ENCODE measurements at places on chromosomes 2 and 18. TPM values are rescaled to one million over a fixed set of nuclear protein-coding genes. Genes with fewer than 3 reads are reported as not detected.

GRCh38 chr2:162265666-162266459, 22.6 kb upstream of the FAP start:
- DNase-seq: no peak

GRCh38 chr2:219073413-219074129, 12.8 kb upstream of the IHH start:
- DNase-seq: no peak

EN1 gene
- not detected for total RNA-seq

IL36B gene
- not detected for total RNA-seq

NEU4 gene
- 1.6 TPM for total RNA-seq

- DNase-seq: no peak
These were observed 118.7 kb upstream of the CNTNAP5 start for GRCh38 chr2:123906361-123906760.

ERMN gene
- total RNA-seq: under 0.01 TPM

DNA sequence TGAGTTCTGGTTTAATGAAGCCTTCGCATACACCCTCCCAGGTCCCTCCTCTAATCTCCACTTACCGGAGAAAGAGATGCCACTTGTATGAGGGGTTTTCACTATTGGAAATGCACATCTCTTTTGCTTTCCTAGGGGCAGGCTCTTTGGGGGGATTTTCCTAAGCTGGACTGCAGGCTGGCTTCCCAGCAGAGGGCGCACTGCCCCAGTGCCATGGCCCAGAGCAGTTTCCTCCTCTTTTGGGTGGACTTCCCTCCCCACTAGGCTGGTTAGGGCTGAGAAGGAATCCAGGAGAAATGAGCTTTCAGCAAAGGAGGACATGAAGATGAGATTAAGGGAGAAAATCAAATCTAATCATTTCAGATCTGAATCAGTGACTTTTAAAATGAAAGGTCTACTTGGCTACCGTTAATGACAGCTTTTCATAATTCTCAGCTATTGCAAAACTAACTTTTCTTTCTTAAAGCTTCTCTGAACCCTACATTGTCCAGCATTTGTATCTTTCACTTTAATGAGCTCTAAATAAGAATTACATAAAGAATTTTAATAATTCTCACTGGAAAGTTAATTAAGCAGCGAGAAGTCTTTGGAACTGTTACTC, 784.1 kb upstream of the FANCL start:
- no peak for DNase-seq

ELOA2 gene
- total RNA-seq: not detected

RAMP1 gene
- total RNA-seq: 6.9 TPM

DNA sequence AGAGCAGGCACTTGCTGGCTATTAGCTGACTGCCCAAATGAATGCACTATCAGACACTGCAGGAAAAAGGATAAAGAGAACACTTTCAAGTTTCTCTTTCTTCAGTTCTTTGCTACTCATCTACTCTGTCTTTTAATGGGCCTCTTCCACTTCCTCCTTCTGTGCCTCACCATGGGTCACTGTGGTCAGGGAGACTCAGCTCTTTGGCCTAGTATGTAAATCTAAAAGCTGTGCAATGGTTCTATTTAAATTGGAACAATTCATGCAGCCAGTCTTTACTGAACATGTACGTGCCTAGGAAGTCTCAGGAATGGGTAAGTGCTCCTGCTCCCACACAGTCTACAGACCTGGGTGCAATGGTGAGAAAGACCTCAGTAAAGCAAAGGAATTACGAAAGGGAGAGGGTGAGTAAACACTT, 79.1 kb upstream of the DNMT3A start:
- DNase-seq: no peak

- DNase-seq: no peak
These were observed 80.8 kb upstream of the LPIN2 start for GRCh38 chr18:3093624-3094337.

- DNase-seq: no peak
These were observed 6.7 kb upstream of the CYS1 start for GRCh38 chr2:10086950-10087349.

GRCh38 chr2:106638580-106638979, 151.4 kb downstream of the CD8B2 start:
- no peak for DNase-seq

- DNase-seq: no peak
These were observed 217.0 kb downstream of the C1D start for GRCh38 chr2:67845621-67846369.

- no peak for DNase-seq
These were observed 911.4 kb upstream of the SLC39A10 start for GRCh38 chr2:194745557-194746146.

DNA sequence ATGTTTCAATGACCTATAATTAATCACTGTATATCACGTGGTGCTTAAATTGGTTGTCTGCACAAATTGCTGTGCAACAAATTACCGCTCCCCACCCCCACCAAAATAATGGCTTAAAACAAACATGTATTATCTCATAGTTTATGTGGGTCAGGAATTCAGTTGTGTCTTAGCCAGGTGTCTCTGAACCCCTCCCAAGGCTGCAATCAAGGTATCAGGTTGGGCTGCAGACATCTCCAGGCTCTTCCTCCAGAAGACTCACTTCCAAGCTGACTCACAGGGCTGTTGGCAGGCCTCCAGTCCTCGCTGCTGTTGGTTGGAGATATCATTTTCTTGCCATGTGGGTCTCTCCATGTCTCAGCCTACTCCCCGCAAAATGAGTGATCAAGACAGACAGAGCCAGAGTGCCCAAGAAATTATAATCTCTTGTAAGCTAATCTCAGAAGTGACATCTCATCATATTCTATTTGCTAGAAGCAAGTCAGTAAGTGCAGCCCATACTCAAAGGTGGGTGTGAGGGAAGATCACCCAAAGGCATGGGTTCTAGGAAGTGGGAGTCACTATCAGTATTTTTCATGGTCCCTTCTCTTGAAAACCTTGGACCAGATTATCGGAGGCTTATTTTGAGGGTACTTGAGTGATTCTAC, 38.4 kb downstream of the SPC25 start:
- DNase-seq: no peak

DNA sequence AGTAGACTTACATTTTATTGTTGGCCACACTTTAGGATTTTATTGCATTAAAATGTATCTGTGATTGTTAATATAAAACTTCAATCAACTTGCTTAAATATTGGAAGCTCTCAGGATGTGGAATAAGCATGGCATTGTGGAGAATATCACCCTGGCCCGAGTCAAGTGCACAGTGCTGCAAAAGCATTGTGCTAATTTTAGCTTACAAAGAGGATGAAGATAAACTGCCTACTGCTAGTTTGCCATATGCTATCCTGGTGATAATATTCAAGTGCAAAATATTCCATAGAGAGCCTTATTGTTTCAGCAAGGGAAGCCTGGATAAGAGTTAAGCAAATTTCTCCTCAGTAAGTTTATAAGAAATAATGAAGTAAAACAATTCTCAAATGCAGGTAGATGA, 54.5 kb downstream of the MEIS1 start:
- DNase-seq: no peak

- DNase-seq: no peak
These were observed 107.3 kb downstream of the CABYR start for GRCh38 chr18:24246143-24246542.

GRCh38 chr2:14936426-14936825, 303.9 kb downstream of the LRATD1 start:
- no peak for DNase-seq

STON1 gene
- 3.7 TPM for total RNA-seq

TOGARAM2 gene
- under 0.01 TPM for total RNA-seq

GRCh38 chr2:44310287-44310686, 35.0 kb downstream of the SLC3A1 start:
- DNase-seq: no peak

DNA sequence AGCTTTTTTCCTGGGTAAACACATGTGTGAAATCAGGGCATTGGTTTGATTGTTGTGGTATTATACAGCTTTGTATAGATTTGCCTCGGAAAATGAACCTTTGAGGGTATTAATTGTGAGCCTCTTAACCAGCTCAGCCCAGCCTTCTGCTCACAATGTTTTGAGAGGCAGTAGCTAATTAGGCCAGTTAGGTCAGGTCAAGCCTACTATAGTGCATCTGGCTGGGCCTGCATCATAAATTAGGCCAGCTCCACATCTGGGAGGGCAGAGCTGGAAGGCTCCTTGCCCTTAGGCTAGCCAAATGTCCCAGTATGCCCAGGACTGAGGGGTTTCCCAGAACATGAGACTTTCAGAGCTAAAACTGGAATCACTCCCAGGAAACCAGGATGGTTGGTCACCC, 43.0 kb downstream of the LRATD1 start:
- no peak for DNase-seq

DNA sequence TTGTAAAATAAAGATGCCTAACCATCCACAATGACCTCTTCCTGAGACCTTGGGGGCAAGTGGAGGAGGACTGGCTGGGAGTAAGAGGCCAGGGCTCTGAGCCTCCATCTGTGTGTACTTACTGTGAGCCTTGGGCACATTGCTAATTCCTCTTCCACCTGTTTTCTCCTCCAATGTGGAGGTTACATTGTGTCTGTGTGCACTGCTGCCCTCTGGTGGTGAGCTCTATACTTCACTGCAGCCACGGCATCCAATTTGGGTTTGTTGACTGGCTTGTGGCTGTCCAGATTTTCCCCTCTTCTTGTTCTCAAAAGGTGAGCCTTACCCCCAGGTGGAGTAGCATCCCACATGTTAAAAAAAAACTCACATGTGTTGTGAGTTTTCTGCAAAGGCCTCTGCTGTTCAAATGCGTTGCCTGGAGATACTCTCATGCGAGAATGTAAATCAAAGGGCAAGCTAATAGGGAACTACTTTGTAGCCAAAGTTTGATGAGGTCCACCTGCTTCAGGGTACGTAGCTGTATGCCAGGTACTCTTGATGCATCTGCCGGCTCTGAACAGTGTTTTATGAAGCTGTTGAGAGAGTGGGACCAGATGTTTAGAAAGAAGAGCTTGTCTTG, 80.8 kb downstream of the APOB start:
- peak; percentile 62 for DNase-seq

DNA sequence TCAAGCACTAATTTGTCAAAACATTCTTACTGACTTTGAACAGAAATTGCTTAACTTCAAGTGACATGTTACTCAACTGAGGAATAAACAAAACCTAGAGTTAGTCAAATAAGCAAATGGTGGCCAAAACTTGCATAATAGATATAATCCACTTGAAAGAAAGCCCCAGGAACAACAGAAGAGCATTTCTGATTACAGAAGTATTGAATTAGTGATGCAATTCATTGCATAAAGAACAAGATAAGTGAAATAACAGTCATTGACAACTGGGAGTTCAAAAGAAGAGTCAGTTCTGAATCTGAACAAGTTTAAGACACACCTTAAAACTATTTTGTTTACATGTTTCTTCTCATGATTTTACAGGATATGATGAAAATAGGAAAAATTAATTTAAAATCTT, 30.8 kb downstream of the COBLL1 start:
- DNase-seq: no peak

- no peak for DNase-seq
These were observed 15.0 kb downstream of the RND3 start for GRCh38 chr2:150472511-150472899.

DNA sequence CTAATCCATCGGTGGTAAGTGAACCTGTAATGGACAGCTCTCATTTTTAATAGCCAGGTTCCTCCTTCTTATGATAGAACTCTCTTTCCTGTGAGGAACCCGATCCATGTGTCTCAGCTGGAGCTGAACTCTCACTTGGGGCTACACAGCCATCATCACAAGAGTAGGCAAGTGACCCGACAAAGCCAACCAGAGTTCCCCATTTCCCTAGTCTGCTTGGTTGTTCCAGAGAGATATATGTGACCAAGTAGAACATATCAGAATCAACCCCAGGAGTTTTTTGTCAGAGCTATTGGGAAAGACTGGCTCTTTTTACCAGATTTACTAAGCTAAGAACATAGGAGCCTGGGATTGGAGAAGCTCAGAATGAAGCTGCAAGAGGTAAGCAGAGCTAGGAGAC, 14.6 kb upstream of the HNRNPLL start:
- DNase-seq: no peak

EPB41L5 gene
- total RNA-seq: 97.0 TPM

DPP10 gene
- total RNA-seq: 74.6 TPM

LYPD6B gene
- total RNA-seq: 4.5 TPM

DNA sequence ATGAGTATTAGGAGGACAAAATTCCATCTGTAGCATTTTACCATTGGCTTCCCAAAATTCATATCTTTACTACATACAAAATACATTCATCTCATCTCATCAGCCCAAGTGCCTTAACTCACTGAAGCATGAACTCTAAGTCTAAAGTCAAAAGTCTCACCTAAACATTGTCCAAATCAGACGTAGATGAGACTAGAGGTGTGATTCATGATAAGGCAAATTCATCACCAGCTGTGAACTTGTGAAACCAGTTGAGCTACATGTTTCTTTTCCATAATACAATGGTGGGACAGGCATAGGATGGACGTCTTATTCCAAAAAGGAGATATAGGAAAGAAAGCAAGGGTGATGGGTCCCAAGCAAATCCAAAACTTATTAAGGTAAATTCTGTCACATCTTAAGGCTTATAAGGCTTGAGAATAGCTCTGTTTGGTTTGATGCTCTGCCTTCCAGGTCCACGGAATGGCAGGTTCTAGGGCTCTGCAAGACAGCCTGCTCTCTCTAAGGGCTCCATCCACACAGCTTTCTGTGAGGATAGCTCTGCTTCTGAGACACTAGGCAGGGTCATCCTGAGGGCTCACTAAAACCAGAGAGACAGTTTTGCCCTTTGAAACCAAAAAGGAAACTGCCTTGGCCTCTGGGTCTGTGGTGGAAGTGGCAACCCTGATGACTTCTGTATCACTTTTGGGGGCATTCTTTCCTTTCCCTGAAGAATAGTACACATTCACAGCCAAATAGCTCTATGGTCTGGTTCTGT, 9.6 kb downstream of the IFIH1 start:
- DNase-seq: no peak

TTC21B gene
- 91.3 TPM for total RNA-seq

CASP10 gene
- total RNA-seq: 2.4 TPM

DNA sequence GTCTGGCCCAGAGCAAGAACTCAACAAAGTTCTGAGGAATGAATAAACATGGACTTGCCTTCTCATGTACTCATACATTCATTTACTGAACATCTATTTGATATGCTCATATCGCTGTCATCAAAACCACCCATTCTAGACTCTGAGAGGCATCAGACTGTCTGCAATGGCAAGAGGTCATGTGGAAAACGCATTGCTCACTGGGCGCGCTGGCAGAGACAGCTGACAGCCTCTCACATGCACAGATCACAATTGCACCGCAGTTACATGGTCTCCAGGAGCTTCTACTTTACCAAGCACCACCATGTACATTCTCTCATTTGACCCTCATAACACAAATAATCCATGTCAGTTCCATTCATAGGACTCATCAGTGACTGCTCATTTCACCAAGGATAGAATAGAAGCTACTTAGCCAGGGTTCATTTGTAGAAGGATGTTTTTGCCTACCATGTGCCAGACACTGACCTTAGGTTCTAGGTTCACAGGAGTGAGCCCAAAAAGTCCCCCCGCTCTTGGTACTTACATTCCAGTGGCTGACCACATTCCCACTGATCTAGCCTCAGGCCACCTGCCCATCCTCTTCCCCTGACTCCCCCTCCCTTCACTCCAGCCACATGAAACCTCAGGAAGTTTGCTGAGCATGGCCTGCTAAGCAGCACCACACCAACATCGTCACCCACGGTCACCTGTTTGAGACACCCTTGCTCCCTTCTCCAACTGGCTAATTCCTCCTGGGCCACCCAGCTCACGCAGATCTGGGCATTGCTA, 6.1 kb downstream of the FAM124B start:
- no peak for DNase-seq

SLC9A4 gene
- under 0.01 TPM for total RNA-seq
